Cardiac fibroblast (primary cell): ENCODE measurements at places on chromosomes 16 and 17.
A peak's percentile ranks its signal among the peaks of the same experiment; 100 is the strongest.

GRCh38 chr17:80482555-80483308 lies 6.3 kb upstream of the NPTX1 start:
- peak; percentile 38 for DNase-seq

- DNase-seq = no peak
These were observed 90.0 kb downstream of the WSCD1 start for GRCh38 chr17:6160232-6160555.

GRCh38 chr17:4898927-4899326 lies 409 bp upstream of the C17orf107 start:
- DNase-seq = no peak

- peak; percentile 5 for DNase-seq
These were observed 520.6 kb upstream of the SOX9 start for GRCh38 chr17:71600137-71600789.

- DNase-seq = peak; percentile 87
These were observed at the start of gene IGFBP4 for GRCh38 chr17:40443196-40443987. Gene IGFBP4, plus strand, starts transcription at chr17:40443450. Its CDS starts 286 bp downstream, at chr17:40443736.

DNA sequence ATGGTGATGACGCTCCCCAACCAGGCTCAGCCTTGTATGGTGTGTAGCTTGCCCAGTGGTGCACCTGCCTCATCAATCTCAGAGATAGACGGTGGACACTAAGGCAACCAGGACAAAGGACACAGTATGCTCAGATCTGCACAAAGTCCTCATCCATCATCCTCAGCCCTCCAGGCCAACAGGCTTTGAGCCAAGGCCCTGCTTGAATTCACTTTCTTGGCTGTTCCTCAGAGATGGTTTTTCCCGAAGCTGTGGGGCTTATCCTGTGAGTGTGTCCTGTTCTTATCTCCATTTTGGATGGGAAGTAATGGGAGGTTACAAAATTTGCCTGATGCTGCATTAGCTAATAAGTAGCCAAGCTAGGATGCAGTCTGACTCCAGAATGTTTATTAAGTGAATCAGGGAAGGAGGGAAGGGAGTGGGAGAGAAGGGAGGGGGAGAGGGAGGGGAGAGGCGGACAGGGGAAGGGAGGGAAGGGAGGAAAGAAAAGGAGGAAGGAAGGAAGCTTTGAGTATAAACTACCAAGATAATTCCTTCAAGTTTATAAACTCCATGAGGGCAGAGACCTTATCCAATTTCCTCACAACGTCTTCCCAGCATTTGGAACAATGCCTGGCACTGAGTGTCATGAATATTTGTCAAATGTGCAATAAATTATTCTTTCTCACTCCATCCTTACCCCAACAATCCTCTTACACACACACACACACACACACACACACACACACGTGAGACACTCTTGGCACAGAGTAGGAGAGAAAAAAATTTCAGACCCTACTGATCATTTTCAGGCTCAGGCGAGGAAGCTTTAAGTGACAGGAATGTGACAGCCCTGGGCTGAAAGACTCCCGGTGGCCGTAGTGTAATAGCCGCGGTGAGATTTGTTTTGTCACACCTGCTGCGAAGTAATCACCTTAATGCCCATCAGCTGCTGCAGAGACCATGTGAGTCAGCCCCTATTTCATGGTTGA lies 84.3 kb downstream of the BMERB1 start:
- peak; percentile 94 for DNase-seq

GRCh38 chr17:48993305-48993704 lies 3.9 kb upstream of the IGF2BP1 start:
- DNase-seq = no peak

GRCh38 chr17:65833214-65833613 lies 271.8 kb upstream of the AXIN2 start:
- DNase-seq = no peak

DNA sequence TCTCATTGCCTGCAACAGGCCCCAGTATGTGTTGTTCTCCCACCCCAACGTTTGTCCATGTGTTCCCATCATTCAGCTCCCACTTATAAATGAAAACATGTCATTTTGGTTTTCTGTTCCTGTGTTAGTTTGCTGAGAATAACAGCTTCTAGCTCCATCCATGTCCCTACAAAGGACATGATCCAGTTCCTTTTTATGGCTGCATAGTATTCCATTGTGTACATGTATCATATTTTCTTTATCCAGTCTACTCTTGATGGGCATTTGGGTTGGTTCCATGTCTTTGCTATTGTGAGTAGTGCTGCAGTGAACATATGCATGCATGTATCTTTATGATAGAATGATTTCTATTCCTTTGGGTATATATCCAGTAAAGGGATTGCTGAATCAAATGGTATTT lies 10.8 kb upstream of the KRTAP9-2 start:
- DNase-seq = no peak

- DNase-seq = no peak
These were observed 661 bp downstream of the TEX2 start for GRCh38 chr17:64262198-64262999.

DNA sequence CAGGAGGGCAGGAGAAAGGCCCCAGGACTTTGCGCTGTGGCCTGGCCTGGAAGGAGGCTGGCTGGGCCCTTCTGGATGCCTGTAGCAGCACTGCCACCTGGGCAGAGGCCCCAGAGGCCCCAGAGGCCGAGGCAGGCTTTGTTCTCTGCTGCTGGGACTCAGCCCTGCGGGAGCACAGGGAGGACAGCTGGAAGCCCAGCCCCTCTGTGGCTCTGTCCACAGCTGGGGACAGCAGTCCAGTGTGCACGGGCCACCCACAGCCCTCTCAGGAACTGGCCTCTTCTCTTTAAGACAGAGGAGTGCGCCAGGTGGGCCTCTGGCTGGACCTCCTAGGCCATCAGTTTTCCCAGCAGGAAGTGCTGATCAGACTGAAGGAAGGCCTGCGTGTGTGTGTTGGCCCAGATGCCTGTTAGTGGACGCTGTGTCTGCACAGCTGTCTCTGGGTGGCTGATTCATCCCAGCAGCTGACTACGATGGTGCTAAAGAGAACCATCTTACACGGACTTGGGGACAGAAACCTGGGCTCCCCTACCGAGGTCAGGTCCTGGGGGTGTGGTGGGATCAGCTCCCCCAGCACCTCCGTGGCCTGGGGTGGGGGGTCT lies 26.9 kb upstream of the ZNF750 start:
- peak; percentile 73 for DNase-seq

DNA sequence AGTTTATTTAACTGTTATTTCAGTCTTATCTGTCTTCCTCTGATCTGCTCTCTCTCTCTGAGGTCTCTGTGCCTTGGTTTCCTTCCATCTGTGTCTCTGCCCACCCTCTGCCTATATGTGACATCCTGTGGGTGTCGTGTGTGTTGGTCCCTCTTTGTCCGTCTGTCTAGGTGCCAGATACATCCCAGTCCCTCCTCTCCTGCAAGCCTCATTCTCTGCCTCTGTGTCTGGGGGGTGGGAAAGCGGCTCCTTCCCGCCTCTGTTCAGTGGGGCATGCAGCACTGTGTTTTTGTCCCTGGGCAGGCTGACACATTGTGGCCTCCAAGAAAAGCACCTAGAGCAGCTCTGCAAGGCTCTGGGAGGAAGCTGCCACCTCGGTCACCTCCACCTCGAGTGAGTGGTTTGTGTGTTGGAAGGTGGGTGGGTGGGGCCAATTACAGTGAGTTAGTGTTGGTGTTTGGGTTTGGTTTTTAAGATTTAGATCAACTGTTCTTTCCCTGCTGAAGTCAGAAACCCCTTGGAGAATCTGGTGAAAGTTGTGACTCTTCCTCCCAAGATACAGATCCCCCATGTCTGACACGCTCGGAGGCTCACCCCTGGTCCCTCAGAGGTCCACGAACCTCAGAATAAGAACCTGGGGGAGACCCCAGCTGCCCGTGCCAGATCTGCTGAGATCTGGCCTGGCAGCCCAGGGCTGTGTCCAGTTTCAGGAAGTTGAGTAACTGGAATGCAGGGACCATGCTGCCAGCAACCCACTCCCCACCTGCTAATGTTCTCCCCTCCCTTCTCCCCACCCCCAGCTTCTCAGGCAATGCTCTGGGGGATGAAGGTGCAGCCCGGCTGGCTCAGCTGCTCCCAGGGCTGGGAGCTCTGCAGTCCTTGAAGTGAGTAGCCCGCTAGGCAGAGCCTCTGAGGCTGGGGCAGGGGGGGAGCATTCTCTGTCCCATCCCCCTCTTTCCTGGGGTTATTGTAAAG lies 50.9 kb upstream of the CPNE2 start:
- no peak for DNase-seq

- DNase-seq = no peak
These were observed 64.7 kb downstream of the KLHDC4 start for GRCh38 chr16:87701078-87701460.

DNA sequence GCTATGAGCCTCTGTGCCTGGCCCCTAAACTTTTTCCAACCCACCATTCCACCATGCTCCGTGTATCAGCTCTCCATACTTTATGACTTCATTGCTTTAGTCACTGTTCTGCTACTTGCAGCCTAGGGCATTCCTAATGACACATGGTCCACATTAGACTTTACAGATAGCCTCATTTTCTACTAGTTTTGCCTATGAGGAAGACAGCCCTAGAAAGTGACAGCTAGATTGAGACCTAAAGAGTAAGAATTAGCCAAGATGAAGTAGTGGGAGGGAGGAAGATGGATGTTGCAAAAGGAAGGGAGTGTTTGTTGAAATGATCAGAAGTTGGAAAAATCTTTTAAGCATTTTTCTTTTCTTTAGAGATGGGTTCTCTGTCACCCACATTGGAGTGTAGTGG lies 11.0 kb downstream of the C16orf54 start:
- DNase-seq = peak; percentile 2
